ENCODE measurements at places on chromosomes 6 and 20.

- no peak for DNase-seq
These were observed 91.8 kb upstream of the F13A1 start for GRCh38 chr6:6412221-6412620.

DNA sequence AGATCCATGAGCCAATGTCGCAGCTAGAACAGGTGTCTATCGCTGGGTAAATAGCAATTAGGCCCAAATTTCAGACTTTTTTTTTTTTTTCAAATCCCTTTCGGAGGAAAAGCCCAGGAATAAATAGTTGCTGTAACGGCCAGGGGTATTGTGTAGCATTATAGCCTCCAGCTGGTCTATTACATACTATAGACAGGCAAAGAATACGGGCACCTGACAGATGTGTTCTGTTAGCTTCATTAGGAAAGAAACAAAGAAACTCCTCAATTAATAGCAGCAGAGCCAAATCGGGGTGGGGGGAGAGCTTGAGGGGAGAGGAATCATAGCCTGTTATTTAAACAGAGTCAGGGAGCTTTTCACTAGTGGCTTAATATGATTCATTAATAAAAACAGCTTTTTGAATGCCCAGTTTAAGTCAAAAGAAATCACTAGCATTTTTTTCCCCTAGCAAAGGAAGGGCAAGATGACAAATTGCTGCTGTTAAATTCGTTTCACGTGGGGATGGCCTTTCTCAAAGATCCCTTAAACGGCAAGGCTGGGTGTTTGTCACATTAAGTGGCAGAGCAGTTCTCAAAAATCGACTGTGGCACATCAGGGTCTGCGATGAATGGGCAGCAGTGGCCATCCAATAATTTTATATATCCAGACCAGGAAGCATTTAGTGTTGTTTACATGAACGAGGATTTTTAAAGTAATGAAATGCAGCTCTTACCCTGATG, 139.4 kb downstream of the ID4 start:
- no peak for DNase-seq

- no peak for DNase-seq
These were observed at the start of gene CRISP2 for GRCh38 chr6:49713346-49713745. Gene CRISP2 (minus strand): TSS chr6:49713543. CDS start chr6:49709196, 4,347 bp downstream.

DNA sequence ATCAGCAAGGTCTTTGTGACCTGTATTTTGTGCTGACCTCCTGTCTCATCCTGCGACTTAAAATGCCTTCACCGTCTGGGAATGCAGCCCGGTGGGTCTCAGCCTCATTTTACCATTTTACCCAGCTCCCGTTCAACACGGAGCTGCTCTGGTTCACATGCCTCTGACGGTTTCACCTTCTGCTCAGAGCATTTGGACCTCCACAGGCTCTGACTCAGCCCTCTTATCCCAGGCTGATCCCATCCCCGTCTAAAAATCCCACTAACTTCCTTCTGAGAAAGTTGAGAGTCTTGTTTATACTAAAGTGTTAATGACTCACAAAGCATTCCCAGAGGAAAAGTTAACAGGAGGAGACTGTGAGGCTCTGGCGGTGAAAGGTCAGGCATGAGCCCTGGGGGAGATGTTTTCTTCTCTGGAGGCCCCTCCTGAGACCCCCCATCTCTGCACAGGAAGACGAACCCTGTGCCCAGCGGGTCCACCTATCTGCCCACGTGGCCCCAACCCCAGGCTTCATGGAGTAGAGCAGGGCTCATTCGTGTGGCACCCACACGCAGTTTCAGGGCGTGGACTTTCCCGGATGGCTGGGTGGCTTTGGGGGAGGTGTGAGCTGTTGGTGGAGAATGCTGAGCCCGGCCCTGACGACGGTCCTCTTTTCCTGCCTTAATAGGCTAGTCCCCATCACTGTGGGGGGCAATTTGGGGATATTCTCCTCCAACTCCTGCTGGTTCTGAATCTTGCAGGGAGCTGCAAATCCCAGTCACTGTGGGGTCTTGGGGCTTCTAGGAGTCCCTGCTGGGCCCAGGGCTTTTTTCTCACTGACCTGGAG, 3.3 kb upstream of the BIRC7 start:
- no peak for DNase-seq

- no peak for DNase-seq
These were observed 23.5 kb downstream of the KIZ start for GRCh38 chr20:21149344-21149743.

DNA sequence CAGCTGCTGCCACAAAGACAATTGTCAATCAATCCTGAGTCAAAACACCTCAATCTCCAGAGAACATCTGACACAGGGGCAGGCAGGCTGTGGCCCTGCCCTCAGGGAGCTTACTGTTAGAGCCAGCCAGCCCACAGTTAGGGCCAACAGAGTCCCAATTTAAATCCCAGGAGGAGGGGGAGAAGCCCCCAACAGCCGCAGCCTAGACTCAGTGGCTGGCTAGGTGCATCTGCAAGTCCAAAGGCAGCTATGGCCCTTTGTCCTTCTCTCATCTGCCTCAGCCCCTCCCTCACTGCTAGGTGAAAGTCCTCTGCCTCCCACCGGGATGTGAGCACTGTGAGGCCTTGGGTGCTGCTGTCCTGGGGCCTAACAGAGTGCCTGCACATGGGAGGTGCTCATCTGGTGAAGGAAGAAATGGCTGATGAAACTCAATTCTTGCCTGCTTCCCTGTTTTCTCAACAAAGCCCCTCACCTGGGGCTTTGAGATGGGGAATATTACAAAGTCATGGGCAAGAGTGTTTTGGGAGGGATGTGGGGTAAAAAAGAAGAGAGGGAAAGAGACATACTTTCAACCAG, 33.7 kb upstream of the VEGFA start:
- no peak for DNase-seq

- DNase-seq: peak; percentile 57
These were observed 117.3 kb downstream of the OPRM1 start for GRCh38 chr6:154156135-154156896.

GRCh38 chr6:139594333-139594965, 220.0 kb upstream of the CITED2 start:
- DNase-seq: no peak

- DNase-seq: no peak
These were observed 56.7 kb downstream of the LAMA4 start for GRCh38 chr6:112197636-112198035.

- DNase-seq: no peak
These were observed 264.4 kb downstream of the BTBD9 start for GRCh38 chr6:38375341-38375740.

DNA sequence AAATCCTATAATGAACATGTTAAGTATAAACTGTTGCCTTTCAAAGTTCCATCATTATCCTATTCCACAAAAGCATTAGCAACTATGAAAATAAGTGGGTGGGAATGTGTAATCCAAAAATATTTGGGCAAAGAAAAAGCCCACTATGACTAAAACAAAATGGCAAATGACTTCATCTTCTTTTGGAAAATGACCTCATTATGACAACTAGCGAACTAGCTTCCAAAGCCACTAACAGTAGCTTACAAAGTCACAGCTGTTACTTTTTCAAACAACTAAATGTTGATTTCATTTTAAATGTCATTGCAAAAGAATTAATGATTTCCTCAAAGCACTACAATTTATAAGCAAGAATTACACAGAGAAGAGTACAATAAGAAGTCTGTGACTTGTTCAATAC, 49.8 kb upstream of the RUNX2 start:
- DNase-seq: no peak

DNA sequence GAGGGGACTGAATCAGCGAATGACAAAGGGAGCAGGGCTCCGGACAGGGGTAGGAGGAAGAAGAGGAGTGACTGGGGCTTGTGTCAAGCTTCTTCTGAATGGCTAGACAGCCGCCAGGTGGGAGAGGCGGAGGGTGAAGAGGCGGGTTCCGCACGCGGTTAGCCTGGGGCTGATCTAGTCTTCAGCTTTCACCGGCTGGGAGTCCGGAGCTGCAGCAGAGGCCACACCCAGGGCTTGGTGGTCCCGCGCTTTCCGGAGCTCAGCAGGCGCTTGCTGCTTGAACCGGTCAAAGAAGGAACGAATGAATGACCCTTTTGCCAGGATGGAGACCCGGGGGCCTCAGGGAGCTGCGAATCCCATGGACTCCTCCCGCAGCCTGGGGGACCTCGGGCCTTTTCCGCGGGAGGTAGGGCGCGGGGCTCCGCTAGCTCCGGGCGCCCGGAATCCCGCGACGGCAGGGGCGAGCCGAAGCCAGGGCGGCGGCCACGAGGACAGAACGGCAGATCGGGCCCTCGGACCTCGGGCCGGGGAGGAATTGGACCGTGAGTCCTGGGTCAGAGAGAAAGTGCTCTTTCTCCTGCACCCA, at the start of gene C6orf141:
TSS of gene C6orf141 (plus strand) at position 177 of the 586 bp plus-strand sequence. CDS start at position 302, 125 bp downstream.
- DNase-seq: peak; percentile 21

- DNase-seq: no peak
These were observed 19.3 kb downstream of the CCM2L start for GRCh38 chr20:32029561-32029960.

- no peak for DNase-seq
These were observed 171.2 kb downstream of the VEGFA start for GRCh38 chr6:43941174-43941573.

DNA sequence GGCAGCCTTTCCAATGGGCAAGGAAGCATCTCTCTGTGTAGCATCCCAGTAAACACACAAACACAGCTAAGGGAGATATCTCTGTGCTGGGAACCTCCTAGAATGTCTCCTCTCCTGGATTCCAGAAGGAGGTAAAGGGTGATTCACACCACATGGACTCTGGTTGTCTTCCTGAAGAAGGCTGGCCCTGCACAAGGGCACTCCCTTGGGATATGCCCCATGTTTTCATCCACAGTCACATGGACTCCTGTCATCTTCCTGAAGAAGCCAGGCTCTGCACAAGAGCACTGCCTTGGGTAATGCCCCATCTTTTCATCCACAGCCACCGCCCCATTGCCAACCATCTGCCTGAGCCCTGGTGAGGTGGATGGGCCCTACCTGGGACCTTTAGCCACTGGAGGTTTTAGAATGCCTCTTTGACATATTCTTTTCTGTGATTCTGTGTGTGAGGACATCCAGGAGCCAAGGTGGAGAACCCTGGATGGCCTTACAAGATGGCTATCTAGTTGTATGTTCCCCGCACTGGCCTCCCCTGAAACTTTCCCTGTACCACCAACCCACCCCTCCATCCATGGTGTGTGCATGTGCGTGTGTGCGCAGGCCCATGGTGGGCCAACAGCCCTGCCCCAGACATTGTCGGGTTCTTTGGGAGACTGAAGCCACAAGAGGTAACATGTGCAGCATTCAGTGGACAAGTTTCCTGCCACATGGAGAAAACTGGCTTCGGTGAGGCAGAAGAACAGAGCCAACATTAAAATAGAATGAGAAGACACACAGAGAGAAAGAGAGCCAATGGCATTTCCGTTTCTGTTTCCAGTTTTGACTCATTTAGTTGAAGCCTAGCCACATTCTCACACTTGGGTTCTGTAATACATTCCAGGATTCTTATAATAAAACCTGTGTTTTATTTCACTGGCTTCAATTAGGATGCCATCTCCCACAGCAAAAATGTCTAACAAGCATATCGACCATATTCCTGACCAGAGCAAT, 110.2 kb upstream of the CST7 start:
- no peak for DNase-seq

- peak; percentile 35 for DNase-seq
These were observed 844 bp downstream of the WFDC2 start for GRCh38 chr20:45470262-45470931.

DNA sequence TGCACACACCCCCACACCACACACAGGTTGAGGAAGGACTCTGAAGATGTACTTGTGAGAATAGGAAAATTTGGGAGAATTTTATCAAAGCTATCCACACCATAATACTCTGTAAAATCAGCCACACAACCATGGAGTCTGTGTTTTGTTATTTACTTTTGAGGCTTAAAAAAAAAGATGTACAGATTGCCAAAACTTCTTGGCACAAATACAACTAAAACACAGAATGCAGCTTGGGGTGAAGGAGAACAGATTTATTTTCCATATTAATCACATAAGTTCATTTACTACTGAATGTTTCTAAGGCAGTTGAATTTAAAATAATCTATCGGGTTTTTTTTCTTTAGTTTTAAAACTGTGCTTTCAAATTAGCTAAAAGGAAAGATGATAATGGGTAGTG, 32.8 kb upstream of the KCNQ5 start:
- no peak for DNase-seq

DNA sequence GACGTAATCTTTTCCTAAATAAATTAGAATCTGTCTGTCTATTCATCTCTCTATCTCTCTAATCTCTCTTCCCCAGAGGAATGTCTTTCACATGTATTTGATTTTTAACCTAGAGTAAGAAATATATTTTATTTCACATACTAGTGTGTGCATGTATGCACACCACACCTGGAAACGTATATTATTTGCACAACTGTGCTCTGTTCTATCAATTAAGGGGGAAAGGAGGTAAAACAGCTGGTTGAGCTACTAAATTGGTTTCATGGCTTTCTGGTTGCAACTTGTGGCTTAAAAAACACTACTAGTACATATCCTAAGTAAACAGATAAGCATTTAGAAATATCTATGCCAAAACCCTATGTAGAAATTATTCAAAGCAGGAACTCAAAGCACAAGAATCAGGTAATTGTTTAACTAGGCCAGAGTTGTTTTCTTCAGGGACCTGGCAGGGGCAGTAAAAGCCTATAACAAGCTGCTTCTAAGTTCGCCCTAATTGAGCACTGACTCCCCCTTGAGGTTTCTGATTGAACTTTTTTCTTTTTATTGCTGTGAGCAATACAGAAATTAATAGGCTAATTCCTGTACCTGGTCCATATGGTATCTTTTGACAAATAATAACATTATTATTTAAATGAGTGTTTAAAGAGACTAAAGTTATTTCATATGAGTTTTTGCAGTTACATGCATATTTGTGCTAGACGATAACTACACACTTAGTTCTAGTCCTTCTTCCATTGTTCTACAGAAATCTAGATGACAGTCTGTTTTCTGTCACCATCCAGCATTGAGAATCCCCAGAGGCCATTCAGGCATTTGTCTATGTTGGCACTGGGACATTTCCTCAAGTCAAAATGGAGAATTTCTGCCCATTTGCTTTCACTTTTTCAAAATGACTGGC, 88.6 kb downstream of the MCHR2 start:
- no peak for DNase-seq

- DNase-seq: no peak
These were observed 176.9 kb upstream of the ID4 start for GRCh38 chr6:19660123-19660910.

GRCh38 chr6:141403103-141403502, 729.6 kb upstream of the GJE1 start:
- DNase-seq: no peak

DNA sequence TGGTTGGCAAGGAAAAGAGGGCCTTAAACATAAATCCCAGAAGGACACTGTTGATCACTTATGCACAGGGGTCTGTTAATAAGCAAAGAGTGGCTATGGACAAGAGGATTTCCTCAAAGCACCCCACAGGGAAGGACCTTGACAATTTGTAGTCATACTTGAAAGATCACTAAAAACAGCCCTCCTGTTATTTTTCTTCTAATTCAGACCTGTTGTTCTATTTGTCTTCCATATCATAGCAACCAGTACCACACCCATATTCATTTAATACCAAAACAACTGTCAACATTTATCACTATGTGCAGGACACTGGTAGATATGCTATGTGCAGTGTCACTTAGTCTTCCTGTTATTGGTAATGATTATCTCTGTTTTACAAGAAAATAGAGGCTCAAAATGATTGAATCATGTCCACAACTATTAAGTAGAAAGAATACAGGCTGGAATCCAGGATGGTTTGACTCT, 3.2 kb upstream of the DYNLRB1 start:
- DNase-seq: no peak
